Activated naive CD8-positive, alpha-beta T cell treated with anti-CD3 and anti-CD28 coated beads for 36 hours (primary cell): ENCODE measurements at places on chromosomes 1 and 21. TPM values are rescaled to one million over a fixed set of nuclear protein-coding genes. Genes with fewer than 3 reads are reported as not detected.

DNA sequence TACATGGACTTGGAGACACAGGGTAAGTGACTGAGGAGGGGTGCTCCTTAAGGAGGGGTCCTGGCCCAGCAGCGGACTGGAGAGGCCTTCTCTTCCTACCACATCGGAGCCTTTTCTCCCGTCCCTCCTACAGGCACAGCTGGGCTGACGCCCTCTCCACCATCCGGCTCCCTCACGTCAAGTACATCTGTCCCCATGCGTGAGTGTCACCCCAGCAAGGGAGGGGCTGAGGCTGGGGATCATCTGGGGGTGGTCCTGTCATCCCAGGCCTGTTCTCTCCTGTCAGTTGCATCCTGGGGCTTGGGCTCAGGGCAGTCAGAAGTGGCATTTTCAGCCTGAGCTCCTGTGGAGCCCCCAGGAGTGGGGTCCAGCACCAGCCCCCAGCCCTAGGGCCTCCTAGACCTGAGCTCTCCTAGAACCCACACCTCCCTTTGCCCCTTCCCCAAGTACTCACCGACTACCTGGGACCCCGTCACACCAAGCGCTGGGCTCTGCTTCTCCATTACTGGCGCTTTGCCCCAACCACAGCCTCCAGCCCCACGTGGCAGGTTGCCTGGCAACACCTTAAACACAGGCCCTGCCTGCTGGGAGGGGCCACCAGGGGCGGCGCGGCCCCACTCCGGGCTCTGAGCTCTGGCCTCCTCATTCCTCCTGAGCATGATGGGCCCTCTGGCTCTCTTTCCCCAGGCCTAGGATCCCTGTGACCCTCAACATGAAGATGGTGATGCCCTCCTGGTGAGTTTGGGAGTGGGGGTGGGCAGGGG is 2.3 kb downstream of the LYPLA2 start:
- peak; percentile 65 for DNase-seq

Gene OR6N1
- not detected for total RNA-seq

DNA sequence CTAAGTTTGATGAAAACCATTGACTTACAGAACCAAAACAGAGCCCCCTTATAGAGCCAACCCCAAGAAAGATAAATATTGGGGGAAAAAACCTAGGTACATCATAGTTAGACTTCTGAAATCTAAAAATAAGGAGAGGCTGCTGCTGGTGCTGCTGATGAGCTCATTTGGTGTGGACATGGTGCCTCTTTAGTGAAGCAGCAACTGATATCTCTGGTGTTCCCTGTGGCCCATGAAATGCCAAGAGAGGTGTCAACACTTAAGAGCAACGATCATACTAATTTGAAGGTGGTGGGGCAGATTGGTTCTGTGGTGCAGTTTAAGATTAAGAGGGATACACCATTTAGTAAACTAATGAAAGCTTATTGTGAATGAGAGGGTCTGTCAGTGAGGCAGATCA is 35.9 kb downstream of the ST3GAL3 start:
- DNase-seq: no peak

Gene CLCA2
- not detected for total RNA-seq

GRCh38 chr1:246591047-246591446 is 24.8 kb downstream of the CNST start:
- no peak for DNase-seq

- DNase-seq: no peak
Observed at GRCh38 chr1:41416081-41416480, 54.8 kb downstream of the FOXO6 start.

DNA sequence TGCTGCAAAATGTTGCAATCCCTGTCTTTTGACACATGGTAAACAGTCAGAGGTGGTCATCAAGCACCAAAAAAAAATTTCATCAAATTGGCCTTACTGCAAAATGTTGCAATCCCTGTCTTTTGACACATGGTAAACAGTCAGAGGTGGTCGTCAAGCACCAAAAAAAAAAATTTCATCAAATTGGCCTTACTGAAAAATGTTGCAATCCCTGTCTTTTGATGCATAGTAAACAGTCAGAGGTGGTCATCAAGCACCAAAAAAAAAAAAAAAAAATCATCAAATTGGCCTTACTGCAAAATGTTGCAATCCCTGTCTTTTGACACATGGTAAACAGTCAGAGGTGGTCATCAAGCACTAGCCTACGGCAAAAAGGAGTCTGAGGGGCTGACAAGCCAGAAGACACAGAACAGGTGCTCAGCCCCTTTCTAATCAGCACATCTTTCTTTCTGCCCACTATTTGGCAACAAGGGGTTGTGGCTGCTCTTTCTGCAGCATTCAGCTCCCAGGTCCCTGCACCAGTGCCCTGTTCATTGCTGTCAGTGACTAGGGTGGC is 223.8 kb downstream of the KCNH1 start:
- DNase-seq: no peak

DNA sequence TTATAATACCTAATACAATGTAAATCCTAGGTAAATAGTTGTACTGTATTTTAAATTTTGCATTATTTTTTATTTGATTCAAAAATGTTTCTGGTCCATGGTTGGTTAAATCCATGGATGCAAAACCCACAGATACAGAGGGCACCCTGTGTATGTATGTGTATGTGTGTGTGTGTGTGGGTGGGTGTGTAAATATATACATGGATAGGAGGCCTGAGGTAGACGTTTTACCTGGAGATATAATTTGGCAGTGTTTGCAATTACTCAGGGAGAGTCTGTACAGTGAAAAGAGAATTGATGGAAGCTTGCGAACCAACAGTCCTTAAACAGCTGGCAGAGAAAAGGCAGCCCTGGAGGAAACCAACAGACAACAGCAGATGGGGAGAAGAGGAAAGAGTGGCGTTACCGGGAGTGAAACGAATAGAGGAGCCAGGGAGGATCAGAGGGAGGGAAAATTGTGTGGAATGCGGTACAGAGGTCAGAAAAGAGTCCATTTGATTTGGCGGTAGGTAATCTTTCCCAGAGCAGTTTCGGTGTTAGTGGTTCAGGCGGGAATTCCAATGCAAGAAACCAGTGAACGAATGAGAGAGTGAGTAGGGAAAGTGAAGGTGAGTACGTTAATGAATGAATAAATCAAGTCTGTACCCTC is 47.9 kb upstream of the NBL1 start:
- no peak for DNase-seq

- no peak for DNase-seq
Observed at GRCh38 chr1:164155347-164155746, 403.6 kb upstream of the PBX1 start.

DNA sequence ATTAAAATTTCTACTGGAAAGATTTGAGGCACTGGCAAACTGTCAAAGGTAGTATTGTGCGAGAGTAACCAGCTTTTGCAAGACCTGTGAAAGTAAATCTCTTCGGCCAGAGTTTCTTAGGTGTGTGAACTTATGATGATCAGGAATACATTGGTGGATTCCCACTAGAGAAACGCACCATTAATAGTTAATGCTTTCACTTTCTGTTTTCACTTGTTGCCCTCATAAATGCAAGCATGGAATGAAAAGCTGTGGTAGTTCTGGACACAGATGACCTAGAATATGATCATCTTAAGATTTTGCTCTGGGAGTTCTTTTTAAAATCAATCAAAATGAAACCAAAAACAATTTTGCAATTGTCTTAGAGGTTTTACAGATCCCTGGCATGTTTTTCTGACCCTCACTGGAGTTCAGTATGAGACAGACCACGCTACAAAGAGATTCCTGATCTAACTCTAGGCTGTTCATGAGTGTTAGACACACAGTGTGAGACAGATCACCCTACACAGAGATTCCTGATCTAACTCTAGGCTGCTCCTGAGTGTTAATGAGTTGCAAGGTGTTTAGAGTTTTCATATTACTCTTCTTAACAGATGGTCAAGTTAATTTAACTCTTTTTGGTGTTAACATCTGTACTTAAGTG is 98.8 kb downstream of the SDCCAG8 start:
- no peak for DNase-seq

DNA sequence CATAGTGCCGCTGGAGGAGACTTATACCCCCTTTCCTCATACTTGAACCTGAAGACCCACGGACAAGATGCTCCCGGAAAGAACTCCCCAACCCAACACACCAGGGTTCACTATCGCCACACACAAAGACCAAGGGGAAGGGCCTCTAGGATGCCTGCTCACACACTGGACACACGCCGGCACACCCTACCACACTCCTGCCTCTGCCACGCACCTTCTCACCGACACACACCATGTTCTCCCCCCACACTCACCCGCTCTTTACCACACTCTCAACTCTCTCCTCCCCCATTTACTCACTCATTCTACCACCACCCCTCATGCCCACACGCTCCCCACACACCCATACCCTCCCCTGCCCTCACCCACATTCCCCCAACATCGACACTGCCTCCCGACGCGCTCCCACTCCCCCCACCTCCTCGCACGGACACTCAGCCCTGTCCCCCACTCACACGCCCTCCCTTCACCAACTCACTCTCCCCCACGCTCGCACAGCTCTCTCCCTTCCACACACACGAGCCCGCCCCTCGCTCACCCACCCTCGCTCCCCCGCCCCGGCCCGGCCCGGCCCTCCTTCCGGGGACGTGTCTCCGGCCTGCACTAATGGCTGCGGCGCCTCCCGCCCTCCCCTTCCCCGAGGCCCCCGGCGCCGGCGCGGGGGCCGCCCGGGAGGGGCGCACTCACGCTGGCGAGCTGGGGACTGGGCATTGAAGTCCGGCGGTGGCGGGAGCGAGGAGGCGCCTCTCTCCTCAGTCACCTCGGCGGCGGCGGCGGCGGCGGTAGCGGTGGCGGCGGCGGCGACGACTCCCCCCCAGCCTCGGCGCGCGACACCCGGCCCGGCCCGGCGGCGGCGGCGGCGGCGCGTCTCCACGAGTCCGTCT is 626 bp downstream of the PTP4A2 start:
- DNase-seq: peak; percentile 78

Gene C21orf58
- total RNA-seq: 17.0 TPM

GRCh38 chr1:232909752-232910151 is 40.7 kb upstream of the NTPCR start:
- DNase-seq: no peak

Gene CHODL
- 0.21 TPM for total RNA-seq

Gene RXRG
- not detected for total RNA-seq

- no peak for DNase-seq
Observed at GRCh38 chr1:41538741-41539417, 54.4 kb upstream of the EDN2 start.

Gene C4BPA
- total RNA-seq: not detected

GRCh38 chr1:198118134-198118533 is 38.7 kb upstream of the NEK7 start:
- no peak for DNase-seq

- DNase-seq: no peak
Observed at GRCh38 chr1:53288790-53289429, 39.0 kb downstream of the LRP8 start.
